T-helper 2 cell treated with Interferon-gamma antibody and Interleukin-4, amounts not matched to agents 5 μg/mL and 100 μg/mL, for 36 hours (primary cell): ENCODE measurements at places on chromosomes 5 and 9.

DNA sequence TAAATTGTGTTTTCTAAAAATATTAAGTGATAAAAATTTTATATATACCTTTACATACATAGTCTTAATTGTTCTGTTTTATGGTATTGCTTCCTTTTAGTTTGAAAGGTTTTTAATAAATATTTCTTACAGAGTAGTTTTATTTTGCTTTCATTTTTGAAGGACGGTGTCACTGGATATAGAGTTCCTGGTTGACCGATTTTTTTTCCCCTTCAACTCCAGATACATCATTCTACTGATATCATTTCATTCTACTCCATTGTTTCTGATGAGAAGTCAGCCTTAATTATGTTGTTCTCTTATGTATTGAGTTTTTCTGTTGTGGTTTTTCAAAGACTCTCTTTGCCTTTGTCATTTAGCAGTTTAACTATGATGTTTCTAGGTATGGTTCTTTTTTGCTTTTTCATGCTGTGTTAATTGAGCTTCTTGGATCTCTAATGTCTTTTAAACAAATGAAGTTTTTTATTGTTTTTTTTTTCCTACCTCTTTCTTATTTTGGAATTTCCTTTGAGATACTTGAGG is 30.4 kb downstream of the MTREX start:
- DNase-seq, result no peak

GRCh38 chr9:124342776-124343485 is 72.3 kb downstream of the PSMB7 start:
- DNase-seq, result no peak

DNA sequence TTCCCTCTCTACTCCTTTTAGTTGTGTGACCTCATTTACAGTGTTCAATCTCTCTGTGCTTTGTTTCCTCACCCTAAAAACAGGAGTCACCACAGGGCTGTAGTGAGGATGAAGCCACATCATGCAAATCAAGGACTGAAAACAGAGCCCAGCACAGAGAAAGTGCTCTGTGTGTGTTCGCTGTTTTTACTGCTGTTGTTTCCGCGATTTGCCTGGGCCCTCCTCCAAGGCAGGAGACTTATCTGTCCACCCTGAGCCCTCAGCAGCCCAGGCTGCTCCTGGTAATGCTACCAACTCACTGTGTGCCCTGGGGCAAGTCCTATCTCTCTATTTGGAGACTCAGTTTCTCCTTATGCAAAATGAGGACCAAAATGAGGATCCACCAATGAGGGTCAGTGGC is 87.2 kb upstream of the NEURL1B start:
- no peak for DNase-seq

- no peak for DNase-seq
Measured at GRCh38 chr9:5554254-5554653, 43.9 kb downstream of the PDCD1LG2 start.

DNA sequence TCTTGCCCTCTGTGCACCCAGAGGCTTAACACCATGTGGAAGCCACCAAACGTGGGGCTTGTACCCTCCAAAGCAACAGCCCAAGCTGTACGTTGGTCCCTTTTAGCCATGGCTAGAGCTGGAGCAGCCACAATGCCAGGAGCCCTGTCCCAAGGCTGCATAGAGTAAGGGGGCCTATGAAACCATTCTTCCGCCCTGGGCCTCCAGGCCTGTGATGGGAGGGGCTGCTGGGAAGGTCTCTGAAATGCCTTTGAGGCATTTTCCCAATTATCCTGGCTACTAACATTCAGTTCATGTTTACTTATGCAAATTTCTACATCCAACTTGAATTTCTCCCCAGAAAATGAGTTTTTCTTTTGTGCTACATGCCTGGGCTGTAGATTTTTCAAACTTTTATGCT is 33.8 kb downstream of the CHSY3 start:
- no peak for DNase-seq

- no peak for DNase-seq
Measured at GRCh38 chr9:133255371-133256135, 19.4 kb downstream of the ABO start.

- no peak for DNase-seq
Measured at GRCh38 chr9:108654566-108654965, 201.2 kb downstream of the ACTL7B start.

- no peak for DNase-seq
Measured at GRCh38 chr5:16803831-16804230, 132.3 kb downstream of the MYO10 start.

GRCh38 chr5:141697586-141697985 is 15.6 kb upstream of the ARAP3 start:
- DNase-seq, result no peak
